ENCODE measurements at places on chromosomes 5 and 9. TPM values are rescaled to one million over a fixed set of nuclear protein-coding genes. Genes with fewer than 3 reads are reported as not detected.
A peak's percentile ranks its signal among the peaks of the same experiment; 100 is the strongest.

The ADAMTSL1 gene
- not detected for total RNA-seq

The PCDHB2 gene
- not detected for total RNA-seq

The DAP gene
- 141 TPM for total RNA-seq

The THBS4 gene
- 1.3 TPM for total RNA-seq

The LCN15 gene
- total RNA-seq = not detected

The FRMD3 gene
- 0.93 TPM for total RNA-seq

The CCL28 gene
- 12.2 TPM for total RNA-seq

GRCh38 chr9:89606049-89606623, 1.3 kb downstream of the GADD45G start:
- peak; percentile 74 for DNase-seq
- H3K27ac ChIP-seq = peak overlapping the region; percentile 83
- H3K36me3 ChIP-seq = peaks cover 32% of the 10 kb centered on the region
- H3K4me1 ChIP-seq = peaks cover 13% of the 10 kb centered on the region

GRCh38 chr5:68456756-68457217, 241.2 kb downstream of the PIK3R1 start:
- peaks cover 10% of the 10 kb centered on the region for H3K36me3 ChIP-seq
- peak; percentile 71 for DNase-seq
- peak overlapping the region; percentile 18 for H3K4me3 ChIP-seq
- peaks cover 71% of the 10 kb centered on the region for H3K4me1 ChIP-seq
- H3K27ac ChIP-seq = peak overlapping the region; percentile 77

GRCh38 chr9:24776226-24776625, 230.5 kb upstream of the IZUMO3 start:
- DNase-seq = no peak
- no peaks in the 10 kb centered on the region for H3K36me3 ChIP-seq
- H3K4me1 ChIP-seq = no peaks in the 10 kb centered on the region
- H3K27ac ChIP-seq = no peak overlapping the region

DNA sequence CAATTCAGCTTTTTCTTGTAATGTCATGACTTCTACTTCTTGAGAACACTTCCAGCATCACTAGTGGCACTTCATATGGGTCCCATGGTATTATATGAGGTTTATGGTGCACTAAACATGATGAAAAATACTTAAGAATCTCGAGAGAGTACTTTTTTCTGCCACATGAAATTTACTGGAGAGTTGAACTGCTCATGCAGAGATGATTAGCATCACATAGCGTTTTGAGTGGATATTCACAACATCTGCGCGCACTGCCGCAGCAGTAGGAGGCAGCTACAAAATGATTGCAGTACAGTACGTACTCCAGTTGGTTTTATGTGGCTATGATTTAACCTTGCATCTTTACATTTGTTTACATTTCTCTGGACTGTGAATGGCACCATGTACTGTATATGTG, 14.7 kb downstream of the RAD1 start:
- H3K4me1 ChIP-seq = no peaks in the 10 kb centered on the region
- no peaks in the 10 kb centered on the region for H3K27me3 ChIP-seq
- H3K27ac ChIP-seq = no peak overlapping the region
- DNase-seq = no peak
- H3K36me3 ChIP-seq = no peaks in the 10 kb centered on the region

DNA sequence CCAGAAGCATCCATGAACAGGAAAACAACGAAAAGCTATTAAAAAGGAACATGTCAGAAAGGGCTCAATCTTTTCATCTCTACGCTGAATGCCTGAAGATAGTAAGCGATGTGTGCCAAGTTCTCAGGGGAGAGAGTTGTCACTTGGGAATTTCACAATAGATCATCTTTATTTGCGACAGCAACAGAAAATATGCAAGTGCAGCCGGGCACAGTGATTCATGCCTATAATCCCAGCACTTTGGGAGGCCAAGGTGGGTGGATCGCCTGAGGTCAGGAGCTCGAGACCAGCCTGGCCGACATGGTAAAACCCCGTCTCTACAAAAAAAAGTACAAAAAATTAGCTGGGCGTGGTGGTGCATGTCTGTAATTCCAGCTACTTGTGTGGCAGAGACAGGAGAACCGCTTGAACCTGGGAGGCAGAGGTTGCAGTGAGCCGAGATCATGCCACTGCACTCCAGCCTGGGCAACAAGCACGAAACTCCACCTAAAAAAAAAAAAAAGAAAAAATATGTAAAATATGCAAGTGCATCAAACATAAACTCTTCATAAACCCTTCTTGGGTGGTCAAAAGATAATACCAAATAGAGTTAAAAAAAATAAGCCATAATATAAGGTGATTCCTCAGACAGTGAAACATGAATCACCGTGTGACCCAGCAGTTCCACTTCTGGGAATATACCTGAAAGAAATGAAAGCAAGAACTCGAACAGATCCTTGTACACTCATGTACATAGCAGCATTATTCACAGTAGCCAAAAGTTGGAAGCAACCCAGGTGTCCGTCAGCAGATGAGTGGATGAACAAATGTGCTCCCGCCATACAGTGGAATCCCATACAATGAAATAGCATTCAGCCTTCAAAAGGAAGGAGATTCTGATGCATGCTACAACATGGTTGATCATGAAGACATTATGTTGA, 16.2 kb downstream of the SFXN1 start:
- peaks cover 35% of the 10 kb centered on the region for H3K36me3 ChIP-seq
- H3K4me3 ChIP-seq = no peak overlapping the region
- H3K27ac ChIP-seq = no peak overlapping the region
- no peak for DNase-seq

DNA sequence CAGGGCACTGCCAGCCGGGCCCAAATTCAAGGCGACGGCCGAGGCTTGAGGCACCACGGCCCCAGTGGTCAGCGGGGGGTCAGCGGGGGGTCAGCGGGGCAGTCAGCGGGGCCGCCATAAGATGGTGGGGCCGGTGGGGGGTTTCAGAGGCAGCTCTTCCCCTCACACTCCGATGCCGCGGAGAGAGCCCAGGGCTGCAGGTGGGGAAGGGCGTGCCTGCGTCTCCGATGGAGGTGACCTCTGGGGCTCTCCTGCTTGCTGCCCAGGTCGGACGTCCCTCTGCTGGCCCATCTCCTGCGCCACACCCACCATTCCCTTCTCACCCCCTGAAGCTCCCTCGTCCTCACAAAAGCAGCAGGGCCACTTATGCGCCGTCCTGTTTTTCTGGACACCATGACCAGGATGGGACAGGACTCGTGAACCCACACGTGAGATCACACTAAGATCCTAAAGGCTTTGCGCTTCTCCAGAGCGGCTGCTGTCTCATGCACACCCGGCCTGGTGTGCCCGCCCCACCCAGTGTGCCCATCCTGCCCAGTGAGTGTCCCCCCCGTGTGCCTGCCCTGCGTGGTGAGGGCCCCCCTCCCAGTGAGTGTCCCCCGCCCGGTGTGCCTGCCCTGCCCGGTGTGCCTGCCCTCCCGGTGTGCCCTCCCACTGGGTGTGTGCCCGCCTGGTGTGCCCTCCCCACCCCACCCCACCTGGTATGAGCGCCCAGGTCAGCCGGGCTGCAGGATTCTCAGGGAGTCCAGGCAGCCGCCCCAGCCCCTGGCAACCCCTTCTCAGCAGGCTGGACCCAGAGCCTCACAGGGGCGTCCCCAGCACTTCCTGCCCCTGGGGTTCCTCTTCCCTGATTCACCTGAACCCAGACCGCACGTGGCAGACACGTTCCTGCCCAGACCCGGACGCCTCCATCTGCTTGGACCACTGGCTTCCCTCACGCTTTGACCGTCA, 48.7 kb upstream of the NKD2 start:
- H3K27me3 ChIP-seq = peaks cover 76% of the 10 kb centered on the region
- DNase-seq = no peak
- no peak overlapping the region for H3K27ac ChIP-seq
- peak overlapping the region; percentile 16 for H3K4me3 ChIP-seq

GRCh38 chr5:138180183-138180782, 1.4 kb downstream of the KIF20A start:
- peak; percentile 35 for DNase-seq
- no peaks in the 10 kb centered on the region for H3K4me1 ChIP-seq
- no peak overlapping the region for H3K27ac ChIP-seq
- no peak overlapping the region for H3K4me3 ChIP-seq
- no peaks in the 10 kb centered on the region for H3K27me3 ChIP-seq

DNA sequence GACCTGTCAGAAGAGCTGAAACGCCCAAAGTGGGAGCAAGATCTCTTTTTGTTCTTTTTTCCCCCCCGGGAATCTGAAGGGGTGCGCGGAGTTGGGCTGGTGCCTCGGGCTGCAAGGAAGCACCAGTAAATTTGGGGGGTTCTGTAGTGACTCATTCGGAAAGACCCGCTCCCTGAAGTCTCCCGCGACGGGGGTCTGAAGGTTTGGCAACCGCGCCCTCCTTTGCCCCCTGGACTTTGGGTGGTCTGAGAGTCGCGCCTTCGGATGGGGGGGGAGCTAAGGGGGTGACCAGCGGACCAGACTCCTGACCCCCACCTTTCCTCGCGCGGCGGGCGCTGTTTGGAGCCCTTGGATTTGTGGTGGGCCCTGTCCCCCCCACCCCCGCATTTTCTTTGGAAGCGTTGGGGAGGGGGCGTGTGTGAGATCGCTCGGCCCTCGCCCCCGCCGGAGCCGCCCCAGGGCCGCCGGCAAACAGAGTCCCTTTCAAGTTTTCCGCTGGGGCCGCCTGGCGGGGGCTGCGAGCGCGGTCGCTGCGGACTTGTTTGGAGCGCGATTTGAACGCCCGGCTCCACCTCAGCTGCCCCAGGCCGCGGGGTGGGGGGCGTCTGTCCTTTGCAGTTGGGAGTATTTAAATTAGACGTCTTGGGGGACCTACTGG, 2.0 kb downstream of the CXXC5 start:
- H3K27me3 ChIP-seq = no peaks in the 10 kb centered on the region
- DNase-seq = no peak
- peaks cover 67% of the 10 kb centered on the region for H3K4me1 ChIP-seq
- H3K27ac ChIP-seq = peak overlapping the region; percentile 32
- peaks cover 47% of the 10 kb centered on the region for H3K36me3 ChIP-seq
- H3K4me3 ChIP-seq = peak overlapping the region; percentile 99

DNA sequence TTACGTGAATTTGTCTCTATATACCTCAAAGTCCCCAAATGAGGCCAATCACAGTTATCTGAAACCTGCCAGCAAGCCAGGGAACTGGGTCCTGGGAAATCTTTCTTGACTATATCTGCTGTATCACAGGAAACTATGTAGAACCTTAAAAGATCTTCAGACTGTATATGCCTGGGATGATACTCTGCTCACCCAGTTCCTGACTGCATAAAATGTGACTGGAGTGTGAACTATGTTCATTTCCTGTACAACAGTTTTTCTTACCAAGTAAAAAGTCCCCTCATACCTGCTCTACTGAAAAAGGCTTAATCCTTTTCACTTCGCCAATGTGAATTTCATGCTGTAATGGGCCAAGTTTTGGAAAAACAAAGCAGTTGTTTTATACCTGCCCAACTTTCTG, 162.9 kb downstream of the ELAVL2 start:
- H3K4me1 ChIP-seq = peaks cover 8% of the 10 kb centered on the region
- no peak for DNase-seq
- H3K4me3 ChIP-seq = no peak overlapping the region

DNA sequence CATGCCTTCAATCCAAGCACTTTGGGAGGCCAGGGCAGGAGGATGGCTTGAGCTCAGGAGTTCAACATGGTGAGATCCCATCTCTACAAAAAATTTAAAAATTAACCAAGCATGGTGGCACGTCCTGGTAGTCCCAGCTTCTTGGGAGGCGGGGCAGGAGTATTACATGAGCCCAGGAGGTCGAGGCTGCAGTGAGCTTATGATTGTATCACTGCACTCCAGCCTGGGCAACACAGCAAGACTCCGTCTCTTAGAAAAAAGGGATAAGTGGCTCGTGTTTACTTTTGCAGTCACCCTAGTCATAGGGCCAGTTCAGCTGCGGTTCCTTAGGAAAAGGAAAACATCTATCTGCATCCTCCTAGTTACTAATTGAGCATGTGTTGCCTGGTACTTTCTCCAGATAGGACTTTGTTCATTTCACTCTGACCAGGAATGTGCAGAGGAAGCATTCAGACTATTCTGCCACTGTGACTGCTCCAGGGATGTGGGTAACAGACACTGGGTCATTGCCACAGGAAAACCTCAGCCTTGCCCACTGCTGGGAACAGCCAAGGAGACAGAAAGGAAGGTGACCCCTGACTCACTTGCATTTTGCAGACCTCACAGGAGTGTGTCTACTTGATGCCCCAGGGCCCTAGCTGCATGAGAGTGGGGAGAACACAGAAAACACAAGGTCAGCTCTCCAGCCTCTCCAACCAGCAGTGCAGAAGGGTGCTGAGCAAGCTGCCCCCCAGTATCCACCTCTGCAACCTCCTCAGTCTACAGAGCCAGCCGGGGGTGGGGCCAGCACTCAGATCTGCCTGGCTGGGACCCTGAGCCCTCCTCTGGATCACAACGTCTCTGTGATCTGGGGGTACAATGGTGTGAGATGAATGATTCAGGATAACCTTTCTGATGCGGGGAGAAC, 33.9 kb upstream of the ALDH1B1 start:
- no peaks in the 10 kb centered on the region for H3K27me3 ChIP-seq
- H3K36me3 ChIP-seq = no peaks in the 10 kb centered on the region
- H3K4me3 ChIP-seq = no peak overlapping the region
- DNase-seq = no peak

- peak overlapping the region; percentile 75 for H3K27ac ChIP-seq
- H3K27me3 ChIP-seq = no peaks in the 10 kb centered on the region
- DNase-seq = peak; percentile 43
- H3K36me3 ChIP-seq = no peaks in the 10 kb centered on the region
- peaks cover 14% of the 10 kb centered on the region for H3K4me1 ChIP-seq
Measured at GRCh38 chr9:68964102-68964541, 49.8 kb downstream of the PRKACG start.

DNA sequence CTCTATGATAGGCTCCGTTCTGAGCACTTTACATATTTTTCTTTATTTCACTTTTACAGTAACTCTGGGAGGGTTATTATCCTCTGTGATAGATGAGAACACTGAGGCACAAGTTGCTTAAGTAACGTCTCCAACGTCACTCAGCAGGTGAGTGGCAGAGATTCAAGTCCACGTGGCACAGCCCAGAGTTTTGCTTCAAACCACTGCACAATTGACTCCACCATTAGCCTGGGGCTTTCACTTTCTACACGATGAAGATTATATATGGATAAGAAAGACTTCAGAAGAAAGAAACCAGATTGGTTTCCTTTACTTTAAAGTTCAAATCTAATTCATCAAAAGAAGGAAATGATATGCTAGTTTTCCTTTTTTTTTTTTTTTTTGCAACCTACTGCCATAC, 245.9 kb downstream of the SYK start:
- peaks cover 8% of the 10 kb centered on the region for H3K27me3 ChIP-seq
- no peak for DNase-seq
- no peaks in the 10 kb centered on the region for H3K36me3 ChIP-seq
- no peaks in the 10 kb centered on the region for H3K4me1 ChIP-seq

DNA sequence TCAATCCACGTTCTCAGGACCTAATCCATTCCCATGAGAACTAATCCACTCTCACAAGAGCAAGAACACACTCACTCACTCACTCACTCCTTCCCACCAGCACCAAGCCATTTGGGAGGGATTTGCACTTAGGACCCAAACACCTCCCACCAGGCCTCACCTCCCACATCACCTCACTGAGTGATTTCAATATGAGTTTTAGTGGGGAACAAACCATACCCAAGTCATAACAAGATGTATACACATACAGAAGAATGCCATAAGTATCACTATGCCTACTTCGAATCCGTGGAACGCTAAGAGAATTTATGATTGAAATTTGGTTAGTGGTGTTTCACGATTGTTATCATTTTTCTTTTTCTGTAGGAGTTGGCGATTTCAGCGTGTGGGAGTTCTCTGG, 29.3 kb upstream of the CTSL start:
- H3K4me1 ChIP-seq = no peaks in the 10 kb centered on the region
- peaks cover 18% of the 10 kb centered on the region for H3K36me3 ChIP-seq
- no peak for DNase-seq
- H3K4me3 ChIP-seq = no peak overlapping the region
- no peaks in the 10 kb centered on the region for H3K27me3 ChIP-seq
- H3K27ac ChIP-seq = no peak overlapping the region

- peaks cover 10% of the 10 kb centered on the region for H3K27me3 ChIP-seq
- no peak for DNase-seq
- H3K4me1 ChIP-seq = no peaks in the 10 kb centered on the region
- H3K36me3 ChIP-seq = no peaks in the 10 kb centered on the region
Measured at GRCh38 chr5:179268966-179269693, 76.1 kb downstream of the ADAMTS2 start.

All from Calu3 (cell line).